Activated naive CD4-positive, alpha-beta T cell (primary cell): ENCODE measurements at places on chromosomes 1 and 21.

DNA sequence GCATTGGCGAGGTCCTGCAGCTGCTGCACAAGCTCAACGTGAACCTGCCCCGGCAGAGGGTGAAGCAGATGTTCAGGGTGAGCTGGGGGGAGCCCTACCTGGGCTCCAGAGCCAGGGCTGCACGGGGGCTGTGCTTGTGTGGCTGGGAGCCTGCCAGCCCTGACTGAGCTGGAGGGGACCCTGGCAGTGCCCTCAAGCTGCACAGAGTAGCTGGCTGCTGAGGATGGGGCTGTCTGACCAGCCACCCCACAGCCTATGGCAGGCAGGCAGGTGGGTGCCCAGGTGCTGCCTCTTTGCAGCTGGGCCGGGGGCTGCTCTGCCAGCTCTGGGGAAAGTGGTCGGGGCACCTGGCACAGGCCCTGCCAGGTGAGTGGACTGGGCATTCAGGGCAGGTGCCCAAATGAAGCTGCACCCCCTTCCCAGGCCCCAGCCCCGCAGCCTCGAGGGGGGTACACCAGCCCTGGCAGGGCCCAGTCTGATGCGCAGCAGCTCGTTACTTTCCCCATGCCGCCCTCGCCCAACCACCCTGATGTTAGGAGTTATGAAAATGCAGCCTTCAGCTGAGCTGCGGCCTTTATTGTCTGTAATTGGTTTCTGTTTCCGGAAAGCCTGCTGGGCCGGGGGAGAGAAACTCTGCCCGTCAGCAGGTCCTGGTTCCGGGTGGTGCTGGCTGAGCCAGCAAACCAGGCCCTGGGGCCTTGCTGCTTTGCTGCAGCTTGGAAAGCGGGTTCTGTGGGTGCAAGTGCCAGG, 4.3 kb downstream of the PLCH2 start:
- no peak for DNase-seq

- DNase-seq = no peak
Measured at GRCh38 chr1:57479471-57479870, 55.6 kb upstream of the DAB1 start.

DNA sequence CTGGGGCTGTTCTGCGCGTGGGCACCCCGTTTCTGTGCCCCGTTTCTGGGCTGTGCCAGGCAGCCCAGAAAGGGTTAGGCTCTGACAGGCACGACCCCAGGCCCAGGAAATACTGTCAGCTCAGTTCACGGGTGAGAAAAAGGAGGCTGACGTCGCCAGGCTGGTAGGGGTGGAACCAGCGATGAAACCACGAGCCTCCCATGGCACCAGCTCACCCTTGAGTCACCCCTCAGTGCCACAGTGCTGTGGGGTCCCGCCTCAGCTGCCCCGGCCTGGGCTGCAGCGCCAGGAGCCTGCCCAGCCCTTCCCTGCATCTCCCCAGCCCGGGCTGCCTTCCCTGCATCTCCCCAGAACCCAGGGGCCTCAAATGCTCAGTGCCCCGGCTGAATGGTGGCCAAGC, 11.5 kb downstream of the MEGF6 start:
- no peak for DNase-seq

DNA sequence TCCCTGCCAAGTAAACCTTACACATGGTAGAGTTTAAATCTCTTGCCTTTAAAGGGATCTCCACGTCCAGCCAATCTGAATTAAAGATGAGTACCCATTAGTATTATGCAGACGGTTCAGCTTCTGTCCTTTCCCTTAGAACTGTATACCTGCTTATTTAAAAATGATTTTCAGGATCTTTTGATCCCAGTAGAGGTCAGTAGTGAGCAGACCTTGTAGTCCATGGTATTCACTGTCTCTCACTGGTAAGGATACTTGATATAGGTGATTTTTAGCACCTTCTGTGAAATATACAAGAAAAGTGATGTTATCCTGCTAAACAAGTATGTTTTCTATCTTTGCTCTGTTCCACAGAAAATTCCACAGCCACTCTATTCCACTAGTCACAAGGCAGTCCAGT, 1211.6 kb upstream of the ADGRL4 start:
- no peak for DNase-seq

DNA sequence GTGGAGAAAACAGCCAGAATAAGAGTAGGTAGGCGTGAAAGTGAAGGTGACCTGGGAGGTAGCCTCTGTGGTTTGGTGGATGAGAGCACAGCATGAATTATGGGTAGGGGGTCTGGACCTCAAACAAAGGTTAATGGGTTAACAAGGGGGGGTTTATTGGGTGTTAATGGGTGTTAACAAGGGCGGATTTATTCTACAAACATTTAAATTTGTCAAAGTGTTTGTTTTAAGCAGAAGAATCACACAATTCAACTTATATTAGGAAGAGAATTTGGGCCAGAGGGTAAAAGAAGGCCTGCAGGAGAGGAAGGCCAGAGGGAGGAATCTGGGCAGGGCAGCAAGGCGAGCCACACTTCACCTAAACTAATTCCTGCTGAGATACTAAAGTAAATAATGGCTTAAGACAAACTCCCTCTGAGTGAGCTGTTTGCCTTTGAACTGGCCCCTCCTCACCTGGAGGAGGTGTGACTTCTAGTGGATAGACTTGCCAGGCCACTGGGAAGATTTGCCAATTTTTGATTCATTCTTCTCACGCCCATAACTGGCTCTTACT, 191.7 kb downstream of the GIPC2 start:
- DNase-seq = no peak

DNA sequence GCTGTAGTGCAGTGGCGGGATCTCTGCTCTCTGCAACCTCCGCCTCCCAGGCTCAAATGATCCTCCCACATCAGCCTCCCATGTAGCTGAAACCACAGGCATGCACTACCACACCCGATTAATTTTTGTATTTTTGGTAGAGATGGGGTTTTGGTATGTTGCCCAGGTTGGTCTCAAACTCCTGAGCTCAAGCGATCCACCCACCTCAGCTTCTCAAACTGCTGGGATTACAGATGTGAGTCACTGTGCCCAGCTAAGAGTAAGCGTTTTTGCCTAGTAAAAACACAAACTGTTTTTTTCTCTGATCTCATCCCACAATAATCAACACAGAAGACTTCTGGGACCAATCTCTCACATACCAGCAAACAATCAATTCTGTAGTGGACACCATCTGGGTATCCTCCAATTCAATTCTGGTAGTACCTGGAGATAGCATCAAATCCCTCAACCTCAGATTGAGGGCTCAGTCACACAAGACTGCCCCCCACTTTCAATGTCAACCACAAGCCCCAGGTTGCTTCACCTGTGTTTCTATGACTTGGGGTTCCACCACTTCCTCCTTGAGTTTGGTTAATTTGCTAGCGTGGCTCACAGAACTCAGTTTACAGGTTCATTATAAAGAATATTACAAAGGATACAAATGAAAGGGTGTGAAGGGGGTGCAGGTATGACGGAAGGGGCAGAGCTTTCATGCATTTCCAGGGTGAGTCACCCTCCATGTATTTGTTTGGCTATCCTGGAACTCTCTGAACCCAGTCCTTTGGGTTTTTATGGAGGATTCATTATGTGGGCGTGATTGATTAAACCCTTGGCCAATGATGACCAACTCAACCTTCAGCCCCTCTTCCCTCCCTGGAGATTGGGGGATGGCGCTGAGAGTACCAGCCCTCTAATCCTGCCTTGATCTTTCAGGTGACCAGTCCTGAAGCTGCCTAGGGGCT, 40.0 kb upstream of the RHOU start:
- DNase-seq = no peak

GRCh38 chr21:18985584-18985983, 582.0 kb upstream of the TMPRSS15 start:
- no peak for DNase-seq

GRCh38 chr1:184588701-184589100, 166.0 kb downstream of the EDEM3 start:
- no peak for DNase-seq

GRCh38 chr1:15622712-15623373, 5.6 kb downstream of the DDI2 start:
- no peak for DNase-seq

GRCh38 chr1:226738421-226738994, 574 bp downstream of the ITPKB start:
- no peak for DNase-seq

DNA sequence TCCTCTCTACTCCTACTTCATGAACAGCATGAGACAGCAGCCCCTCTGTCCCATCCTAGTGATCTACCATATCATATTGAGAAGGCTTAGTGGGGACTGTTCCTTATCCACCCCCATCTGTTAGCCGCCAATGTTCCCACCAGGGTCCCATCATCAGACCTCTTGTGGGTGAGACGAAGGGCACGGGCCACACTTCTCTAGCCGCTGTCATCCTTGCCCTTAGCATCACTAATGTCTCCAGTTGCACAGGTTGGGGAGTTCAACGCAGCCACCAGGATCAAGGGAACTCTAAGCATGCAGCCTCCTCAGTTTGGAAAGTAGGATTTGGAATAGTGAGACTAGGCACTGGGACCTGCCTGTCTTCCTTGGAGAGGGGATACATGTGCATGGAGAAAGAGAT, 20.1 kb downstream of the INKA2 start:
- DNase-seq = no peak

DNA sequence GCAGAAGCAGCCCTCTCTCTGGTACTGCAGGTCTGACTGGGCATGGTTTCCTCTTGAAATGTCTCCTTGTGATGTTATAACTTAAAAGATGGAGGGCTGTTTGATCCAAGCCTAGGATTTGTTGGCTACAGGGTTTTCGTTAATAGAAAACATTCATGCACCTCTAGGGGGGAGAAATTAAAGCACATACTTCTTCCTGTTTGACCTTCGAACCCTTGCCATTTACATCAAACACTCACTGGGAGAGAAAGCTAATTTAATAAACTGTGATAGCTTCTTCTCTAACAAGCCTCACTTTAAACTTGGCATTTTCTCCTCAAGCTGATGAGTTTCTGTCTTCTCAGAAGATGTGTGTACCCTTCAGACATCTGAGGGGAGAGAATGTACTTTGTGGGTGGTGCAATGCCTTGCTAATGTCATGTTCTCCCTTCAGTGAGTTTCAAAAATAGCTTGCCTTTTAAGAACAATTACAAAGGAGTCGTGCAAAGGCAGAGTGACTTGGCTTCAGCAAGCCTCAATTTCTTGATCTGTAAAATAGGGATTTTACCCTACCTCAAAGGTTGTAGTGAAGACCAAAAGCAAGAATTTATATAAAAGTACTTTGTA, 20.4 kb downstream of the CACHD1 start:
- DNase-seq = no peak

DNA sequence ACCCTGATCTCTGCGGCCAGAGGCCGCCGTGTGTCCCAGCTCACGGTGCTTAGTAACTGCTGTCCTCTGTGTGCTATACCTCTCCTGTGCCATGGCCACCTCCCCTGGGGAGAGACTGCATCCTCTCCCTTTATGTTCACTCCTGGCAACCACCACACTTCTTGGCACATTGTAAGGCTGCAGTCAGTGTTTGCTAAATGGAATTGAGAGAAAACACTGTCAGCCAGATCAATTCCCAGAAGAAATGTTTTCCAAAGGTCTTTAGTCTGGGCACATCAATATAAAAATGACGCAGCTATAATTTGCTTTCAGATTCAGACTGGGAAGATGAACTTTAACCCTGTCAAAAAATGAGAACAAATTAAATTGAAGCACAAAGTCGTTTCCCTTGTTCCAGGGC, 96.8 kb downstream of the BEND5 start:
- no peak for DNase-seq

DNA sequence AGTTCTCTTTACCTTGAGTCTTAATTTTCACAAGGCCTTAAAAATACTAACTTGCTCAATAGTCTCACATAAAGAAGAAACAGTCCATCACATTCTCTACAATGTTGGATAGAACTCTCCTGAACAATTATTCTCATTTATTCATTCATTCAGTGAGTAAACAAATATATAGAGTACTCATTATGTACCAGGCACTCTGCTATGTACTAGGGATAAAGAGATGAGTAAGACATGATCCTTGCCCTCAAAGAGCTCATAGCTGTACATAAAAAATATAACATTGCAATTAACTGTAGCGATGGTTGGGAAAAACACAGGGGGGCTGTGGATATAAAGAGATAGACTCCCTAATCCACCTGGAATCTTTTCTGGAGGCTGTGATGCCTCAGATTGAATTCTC, 586.9 kb upstream of the BEND5 start:
- DNase-seq = no peak

GRCh38 chr1:183372586-183373230, 45.5 kb downstream of the NMNAT2 start:
- DNase-seq = no peak

GRCh38 chr1:182608845-182609610, 4.8 kb upstream of the RGS16 start:
- no peak for DNase-seq

DNA sequence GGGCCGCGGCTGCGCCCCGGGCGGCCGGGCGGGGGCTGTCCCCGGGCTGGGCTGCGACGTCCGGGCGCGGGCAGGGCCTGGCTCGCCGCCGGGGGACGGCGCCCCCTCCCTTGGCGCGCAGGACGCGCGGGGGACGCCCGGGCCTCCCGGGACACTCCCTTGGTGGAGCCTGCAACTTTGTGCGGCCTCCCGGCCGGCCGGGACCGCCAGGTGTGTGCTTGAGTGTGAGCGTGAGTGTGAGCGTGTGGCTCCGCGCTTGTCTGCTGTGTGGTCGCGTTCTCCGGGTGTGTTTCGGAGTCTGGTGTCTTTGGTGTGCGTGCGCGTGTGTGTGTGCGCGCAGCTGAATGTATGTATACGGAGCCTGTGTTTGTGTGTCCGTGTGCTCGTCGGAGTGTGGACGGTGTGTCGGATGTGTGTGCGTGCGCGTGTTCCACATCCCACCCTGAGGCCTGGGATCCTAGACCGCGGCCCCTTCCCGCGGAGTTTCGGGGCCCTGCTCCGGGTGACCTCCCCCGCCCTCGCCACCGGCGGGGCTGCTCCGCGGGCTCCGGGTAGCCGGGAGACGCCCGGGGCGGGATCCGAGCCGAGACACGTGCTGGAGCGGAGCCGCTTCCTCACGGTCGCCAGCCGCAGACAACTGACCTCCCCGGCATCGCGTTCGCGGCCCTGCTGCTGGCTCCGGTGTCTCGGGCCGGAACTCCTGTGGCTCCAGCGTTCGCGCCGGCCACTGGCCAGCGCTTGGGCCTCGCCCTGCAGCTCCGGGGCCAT, 1.7 kb downstream of the PTPRU start:
- no peak for DNase-seq

GRCh38 chr1:169090900-169091311, 15.6 kb upstream of the ATP1B1 start:
- no peak for DNase-seq
